ENCODE measurements at places on chromosomes 2 and 18. TPM values are rescaled to one million over a fixed set of nuclear protein-coding genes. Genes with fewer than 3 reads are reported as not detected.

- DNase-seq = no peak
Observed at GRCh38 chr2:232204457-232204931, 174.1 kb upstream of the ALPP start.

DNA sequence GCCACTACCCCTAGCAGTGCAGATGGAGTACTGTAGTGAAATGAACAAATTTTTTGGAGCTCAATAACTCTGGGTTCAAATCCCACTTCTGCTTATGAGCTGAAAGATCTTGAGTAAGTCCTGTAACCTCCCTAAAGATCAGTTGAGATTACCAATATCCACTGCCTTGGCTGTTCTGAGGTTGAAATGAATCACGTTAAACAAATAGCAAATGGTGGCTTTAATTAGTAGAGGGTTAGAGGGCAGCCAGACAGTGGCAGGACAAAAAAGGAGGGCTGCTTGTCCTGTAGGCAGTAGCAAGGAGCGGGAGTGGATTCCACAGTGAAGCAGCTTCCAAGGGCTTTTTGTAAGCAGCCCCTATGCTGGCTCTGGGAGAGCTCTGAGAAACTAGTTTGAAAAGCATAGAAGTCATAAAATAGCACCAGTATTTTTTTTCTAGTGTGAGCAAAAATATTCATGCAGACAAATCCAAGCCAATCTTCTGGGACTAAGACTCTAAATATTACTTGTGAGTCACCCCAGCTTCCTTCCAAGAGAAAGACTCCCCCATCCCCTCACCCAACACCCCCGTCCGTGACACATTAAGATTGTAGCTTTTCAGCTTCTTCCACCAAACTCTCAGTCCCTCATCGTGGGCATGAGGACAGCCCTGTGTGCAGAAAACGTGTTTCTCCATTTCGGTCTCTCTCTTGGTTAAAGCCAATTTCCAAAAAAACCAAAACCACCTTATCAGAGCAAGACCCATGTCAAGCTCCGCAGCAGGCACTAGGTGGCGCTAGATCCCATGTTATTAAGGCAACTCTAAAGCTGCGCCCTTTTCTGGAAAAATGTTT is 123.5 kb upstream of the LGALSL start:
- peak; percentile 84 for DNase-seq

DNA sequence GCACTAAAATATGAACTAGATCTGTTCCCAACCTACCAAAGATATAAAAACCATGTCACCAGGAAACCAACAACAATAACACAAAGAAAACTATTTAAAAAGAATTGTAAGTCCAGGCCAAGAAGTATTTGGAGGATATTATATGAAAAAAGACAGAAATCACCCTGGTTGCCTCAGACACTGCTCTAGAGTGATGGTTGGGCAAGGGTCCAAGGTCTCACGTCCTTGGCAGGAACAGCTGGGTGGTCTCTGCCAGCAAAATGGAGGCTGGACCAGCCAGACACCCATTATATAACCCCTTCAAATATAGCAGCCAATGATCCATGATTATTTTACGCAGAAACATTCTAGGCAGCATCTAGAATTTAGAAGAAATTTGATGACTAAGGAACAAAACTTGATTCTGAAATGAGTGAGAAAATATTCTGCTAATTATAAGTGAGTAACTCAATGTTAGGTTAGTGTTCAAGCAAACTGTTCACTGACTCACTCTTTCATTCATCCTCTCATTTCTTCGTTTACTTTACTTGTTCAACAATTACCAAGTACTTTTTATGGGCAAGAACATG is 35.4 kb downstream of the MRPL35 start:
- no peak for DNase-seq

GRCh38 chr2:48479915-48480314 is 50.0 kb upstream of the STON1 start:
- no peak for DNase-seq

DNA sequence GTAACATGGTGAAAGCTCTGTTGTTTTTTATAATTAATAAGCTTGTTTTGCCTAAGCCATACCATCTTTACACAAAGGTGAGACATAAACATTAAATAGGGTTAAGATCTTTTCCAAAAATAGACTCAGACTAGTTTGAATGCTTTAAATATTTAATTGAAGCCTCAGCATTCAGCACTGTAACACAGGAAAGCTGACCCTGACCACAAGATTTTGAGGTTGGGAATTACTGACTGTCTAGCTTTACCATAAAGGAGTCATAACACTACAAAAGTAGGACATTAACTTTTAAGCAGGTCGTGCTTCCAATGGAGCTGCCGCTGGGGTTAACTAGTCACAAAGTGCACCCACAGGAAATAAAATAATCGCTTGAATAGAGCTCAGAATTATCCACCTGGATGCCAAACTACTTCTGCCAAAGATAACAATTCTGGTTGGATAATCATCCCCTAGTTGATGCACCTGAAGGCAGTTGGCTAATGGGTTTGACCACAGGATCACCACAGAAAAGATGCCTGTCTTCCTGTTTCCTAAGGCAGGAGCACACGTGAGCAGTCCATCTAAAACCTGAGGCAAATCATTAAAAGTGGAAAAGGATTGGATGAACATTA is 106.2 kb downstream of the COBLL1 start:
- no peak for DNase-seq

Gene ERMN
- not detected for total RNA-seq

- no peak for DNase-seq
Observed at GRCh38 chr2:133213651-133214050, 354.6 kb downstream of the NCKAP5 start.

- no peak for DNase-seq
Observed at GRCh38 chr18:77668219-77668618, 418.6 kb downstream of the GALR1 start.

DNA sequence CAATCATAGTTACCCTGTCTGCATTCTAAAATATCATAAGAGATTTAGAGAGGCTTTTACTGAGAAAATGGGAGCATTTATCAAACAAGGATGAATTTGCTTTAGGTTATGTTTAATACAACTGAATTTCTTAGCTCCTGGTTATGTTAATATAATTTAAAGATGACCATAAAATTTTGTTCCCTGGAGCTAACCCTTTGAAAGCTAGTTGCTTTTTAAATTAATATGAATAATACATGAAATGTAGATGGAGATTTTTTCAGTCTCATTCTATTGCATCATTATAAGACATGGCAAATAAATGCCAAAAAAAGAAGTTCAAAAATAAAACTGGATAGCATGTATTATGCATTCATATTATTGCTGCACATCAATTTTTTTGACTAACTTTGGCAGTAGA is 344.1 kb upstream of the NXPH2 start:
- no peak for DNase-seq

Gene KCNJ3
- 2.3 TPM for total RNA-seq

GRCh38 chr2:74198023-74198460 is 373 bp upstream of the MTHFD2 start:
- no peak for DNase-seq

GRCh38 chr2:8853426-8853825 is 16.0 kb upstream of the KIDINS220 start:
- no peak for DNase-seq

DNA sequence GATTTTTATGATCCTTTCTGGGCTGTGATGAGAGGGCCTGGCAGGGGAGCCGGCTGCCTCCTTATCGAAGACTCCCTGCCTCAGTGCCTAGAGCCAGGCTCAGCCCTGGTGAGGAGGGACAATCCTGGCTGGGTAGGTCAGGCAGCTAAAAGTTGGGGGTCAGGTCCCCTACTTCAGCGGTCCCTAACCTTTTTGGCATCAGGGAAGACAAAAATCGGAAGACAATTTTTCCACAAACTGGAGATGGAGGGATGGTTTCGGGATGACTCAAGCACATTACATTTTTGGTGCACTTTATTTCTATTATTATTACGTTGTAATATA is 53.1 kb downstream of the HS1BP3 start:
- DNase-seq = no peak

GRCh38 chr2:77521548-77521891 is 656 bp downstream of the LRRTM4 start:
- DNase-seq = no peak

Gene SULT1C4
- 31.9 TPM for total RNA-seq

- no peak for DNase-seq
Observed at GRCh38 chr2:241035142-241035817, 36.9 kb downstream of the SNED1 start.

DNA sequence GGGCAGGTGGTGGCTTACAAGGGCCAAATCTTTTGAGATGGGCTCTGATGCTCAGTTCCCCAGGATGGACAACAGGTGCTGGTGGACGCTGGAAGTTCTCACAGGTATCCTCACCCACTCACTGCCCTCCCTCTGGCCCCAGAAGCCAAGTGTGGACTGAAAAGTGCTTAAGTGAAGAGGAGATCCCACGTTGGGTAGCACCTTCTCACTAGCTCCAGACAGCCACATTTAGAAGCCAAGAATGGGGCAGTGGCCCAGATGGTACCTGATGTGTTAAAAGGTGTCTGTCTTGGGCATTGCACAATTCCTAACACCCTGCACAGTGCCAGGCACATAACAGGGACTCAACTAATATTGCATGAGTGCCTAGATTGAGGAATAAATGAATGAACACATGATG is 115.3 kb upstream of the TEX51 start:
- no peak for DNase-seq

DNA sequence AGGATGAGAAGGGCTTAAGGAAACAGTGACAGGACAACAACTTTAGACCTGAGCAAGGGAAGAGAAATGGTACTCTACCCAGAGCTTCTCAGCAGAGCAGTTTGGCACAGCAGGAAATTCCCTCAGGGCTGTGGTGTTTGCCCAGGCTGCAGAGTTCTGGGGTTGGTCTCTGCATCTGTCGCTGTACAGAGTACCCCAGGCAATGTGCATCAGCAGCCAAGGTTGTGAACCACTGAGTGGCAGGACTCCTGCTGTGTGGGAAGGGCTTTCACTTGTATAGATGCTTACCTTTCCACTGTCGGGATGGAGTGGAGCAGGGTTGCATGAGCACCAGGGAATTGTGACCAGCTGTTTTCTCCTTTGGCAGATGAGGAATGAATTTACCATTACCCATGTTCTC is 21.2 kb downstream of the STAMBP start:
- DNase-seq = no peak

Gene COL4A4
- total RNA-seq = 0.90 TPM

DNA sequence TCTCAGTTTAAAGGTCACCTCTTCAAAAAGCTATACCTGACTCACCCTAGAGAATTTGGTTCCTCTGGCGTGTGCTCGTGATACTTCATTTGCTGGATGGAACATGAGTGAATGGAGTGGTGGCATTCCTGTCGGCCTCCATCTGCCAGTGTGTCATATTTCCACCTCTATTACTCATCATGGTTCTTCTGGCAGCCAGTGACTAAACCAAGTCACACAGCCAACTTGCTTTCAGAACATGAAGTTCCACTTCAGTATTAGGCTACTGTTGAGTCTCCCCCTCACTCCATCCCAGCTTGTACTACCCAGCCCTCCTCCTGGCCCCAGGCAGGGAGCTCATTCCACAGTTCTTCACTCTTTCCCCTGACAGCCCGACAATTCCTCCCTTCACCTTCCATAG is 169.8 kb downstream of the MREG start:
- no peak for DNase-seq

Gene SIX3
- total RNA-seq = not detected

GRCh38 chr2:100615471-100615870 is 52.7 kb downstream of the PDCL3 start:
- no peak for DNase-seq

GRCh38 chr2:120245520-120246332 is 6.9 kb upstream of the RALB start:
- DNase-seq = no peak

GRCh38 chr2:169336695-169337094 is 25.6 kb downstream of the LRP2 start:
- no peak for DNase-seq

DNA sequence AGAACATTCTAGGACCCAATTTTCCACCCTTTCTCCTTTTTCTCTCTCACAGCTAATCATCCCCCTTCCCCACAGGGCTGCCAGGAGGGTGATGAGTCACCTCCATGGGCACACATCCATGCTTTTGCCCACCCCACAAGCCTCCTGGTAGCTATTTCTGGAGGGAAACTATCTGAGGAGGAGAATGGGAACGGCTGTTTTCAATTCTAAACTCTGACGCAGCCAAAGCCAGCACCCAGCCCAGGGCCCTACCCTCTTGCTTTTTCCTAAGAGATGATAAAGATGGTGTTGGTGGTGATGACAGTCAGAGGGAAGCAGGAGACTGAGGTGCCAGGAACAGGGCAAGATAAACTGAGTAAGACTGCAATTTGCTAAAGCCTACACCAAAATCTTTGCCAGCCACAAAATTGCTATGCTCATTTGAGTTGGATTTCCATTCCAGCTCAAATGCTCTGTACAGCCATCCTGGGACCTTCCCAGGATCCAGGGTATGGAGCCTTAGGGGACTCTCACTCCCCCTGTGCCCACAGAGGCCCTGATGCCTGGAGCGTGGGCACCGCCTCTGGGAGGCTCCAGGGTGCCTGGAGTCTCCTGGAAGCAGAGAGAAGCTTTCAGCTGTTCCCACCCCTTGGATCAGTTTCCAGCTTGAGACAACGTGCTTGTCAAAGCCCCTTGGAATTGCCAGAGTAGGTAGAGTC is 62.0 kb upstream of the FZD7 start:
- no peak for DNase-seq

GRCh38 chr18:61420218-61420885 is 87.1 kb downstream of the CDH20 start:
- DNase-seq = no peak

- DNase-seq = no peak
Observed at GRCh38 chr2:15588329-15588919, 3.2 kb upstream of the DDX1 start.

GRCh38 chr2:173664513-173664910 is 300.7 kb downstream of the SP3 start:
- DNase-seq = no peak

GRCh38 chr2:202541137-202541536 is 93.6 kb upstream of the FAM117B start:
- DNase-seq = no peak

Gene CFAP53
- 0.42 TPM for total RNA-seq

Gene CD8B2
- 0.37 TPM for total RNA-seq

- no peak for DNase-seq
Observed at GRCh38 chr2:124296470-124296869, 271.4 kb downstream of the CNTNAP5 start.

- no peak for DNase-seq
Observed at GRCh38 chr2:113867571-113867970, 22.3 kb upstream of the ACTR3 start.

- DNase-seq = no peak
Observed at GRCh38 chr2:66987733-66988132, 409.4 kb upstream of the ETAA1 start.

Gene ACTG2
- 637 TPM for total RNA-seq

Gene TRIM54
- total RNA-seq = 2.6 TPM

DNA sequence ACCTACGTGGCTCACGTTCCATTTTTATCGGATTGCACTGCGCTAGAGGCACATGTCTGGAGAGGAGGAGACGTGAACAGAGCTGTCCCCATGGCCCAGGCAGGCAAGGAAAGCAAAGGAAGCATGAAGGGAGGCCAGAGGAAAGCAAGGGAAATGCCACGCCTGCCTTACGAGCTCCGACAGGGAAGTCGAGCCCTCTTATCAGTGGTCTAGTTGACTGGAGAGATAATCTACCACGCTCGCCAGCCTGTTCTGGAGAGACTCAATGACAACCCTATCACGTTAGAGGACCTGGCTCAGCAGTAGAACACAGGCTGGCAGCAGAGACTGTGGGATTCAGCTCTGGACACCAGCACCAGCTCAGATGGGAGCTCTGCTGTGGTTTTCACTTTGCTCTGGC is 202.6 kb upstream of the ID2 start:
- no peak for DNase-seq

- DNase-seq = no peak
Observed at GRCh38 chr2:218885981-218886947, 5.6 kb downstream of the WNT10A start.

GRCh38 chr2:236055471-236055870 is 112.7 kb downstream of the GBX2 start:
- DNase-seq = no peak

- no peak for DNase-seq
Observed at GRCh38 chr2:179446476-179447141, 182.0 kb upstream of the SESTD1 start.

Data from urinary bladder (tissue), 4 donors.